Mammary epithelial cell (primary cell): ENCODE measurements at places on chromosomes 6 and 20. TPM values are rescaled to one million over a fixed set of nuclear protein-coding genes. Genes with fewer than 3 reads are reported as not detected.

The KHDC1L gene
- total RNA-seq, result not detected

The CLIC1 gene
- 343 TPM for total RNA-seq

DNA sequence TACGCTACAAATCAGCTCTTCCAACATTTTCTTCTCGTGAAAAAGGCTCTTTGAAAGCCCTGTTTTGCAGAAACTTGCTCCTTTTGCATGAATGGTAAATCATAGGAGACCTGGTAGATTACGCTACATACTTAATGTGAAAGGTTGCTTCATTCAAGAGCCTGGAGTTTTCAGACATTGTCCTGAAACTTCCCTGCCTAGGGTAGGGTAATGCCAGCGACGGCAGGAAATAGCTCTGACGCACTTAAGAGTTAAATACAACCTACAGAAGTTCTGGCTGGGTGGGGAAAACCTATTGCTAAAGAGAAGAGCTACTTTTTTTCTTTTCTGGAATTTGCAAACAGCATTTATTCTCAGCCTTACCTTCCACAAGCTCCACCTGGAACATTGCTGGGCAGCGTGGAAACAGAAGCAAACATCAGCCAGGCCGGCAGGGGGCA lies 144.5 kb downstream of the LPA start:
- peak; percentile 51 for DNase-seq

DNA sequence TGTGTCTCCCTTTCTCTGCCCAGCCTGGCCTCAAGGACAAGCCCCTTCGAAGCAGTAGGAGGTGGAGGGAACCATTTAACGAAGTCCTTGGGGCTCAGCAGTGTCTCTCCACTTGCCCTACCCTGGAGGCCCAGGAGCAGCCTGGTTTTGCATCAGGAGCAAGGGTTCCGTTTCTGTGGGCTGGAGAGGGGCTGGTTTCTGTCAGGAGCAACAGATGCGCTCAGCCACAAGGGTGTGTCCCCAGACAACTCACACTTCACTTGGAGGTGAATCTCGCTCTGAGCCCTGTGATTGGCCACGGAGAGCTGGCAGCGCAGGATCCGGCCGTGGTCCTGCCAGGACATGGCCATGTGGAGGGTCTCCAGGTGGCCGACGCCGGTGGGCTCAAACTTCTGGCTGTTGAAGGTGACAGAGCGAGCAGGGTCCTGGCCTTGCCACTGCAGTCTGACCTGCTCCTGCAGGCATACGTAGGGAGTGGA lies 6.9 kb downstream of the SIGLEC1 start:
- DNase-seq, result no peak

DNA sequence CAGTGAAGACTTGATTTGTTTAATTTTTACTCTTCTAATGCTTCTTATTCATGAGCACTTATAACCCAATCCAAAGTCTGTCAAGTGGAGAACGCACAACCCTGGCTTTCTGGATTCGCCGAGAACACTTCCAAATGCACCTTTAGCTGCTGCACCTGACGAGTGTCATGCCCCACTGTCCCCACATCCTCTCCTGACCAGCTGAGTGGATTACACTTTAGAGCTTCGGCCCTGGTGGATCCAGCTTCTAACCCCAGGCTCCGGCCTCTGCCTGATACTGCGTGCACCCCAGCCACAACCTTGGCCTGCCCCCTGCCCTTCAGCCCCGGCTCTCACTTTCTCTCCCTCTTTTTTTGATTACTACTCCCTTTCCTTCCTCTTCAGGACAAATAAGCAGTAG lies 258.8 kb downstream of the TMEM242 start:
- DNase-seq, result no peak

DNA sequence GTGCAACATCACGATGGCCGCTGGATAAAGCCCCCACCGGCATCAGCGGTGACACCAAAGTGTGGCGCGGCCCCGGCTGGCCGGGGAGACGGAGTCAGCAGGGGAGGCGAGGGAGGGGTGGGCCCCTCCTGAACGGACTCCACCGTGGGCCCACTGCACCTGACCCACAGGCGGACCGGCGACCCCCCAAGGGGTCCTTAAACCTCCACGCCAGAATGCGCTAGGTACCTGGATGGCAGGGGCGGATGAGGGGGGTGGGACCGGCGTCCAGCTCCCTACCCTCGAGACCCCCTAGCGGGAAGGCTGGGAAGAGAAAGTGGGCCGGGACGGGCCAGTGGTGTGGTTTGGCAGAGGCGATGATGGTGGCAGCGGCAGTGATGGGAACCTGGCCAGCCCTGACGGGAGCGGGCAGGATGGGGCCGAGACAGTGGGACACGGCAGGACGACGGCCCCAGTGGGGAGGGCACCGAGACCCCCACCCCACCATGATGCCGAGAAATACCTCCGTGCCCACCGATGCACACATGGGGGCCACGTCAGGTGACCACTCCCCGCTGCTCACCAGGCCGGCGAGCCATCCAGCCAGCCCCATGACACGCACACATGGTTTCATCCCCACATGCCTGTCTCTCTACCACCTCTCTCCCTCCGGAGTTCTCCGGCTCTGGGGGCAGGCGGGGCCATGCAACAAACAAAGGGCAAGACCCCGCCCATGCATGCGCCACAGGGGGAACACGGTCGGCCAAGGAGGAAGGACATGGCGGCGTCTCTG lies 771.9 kb upstream of the DEFB115 start:
- DNase-seq, result no peak

DNA sequence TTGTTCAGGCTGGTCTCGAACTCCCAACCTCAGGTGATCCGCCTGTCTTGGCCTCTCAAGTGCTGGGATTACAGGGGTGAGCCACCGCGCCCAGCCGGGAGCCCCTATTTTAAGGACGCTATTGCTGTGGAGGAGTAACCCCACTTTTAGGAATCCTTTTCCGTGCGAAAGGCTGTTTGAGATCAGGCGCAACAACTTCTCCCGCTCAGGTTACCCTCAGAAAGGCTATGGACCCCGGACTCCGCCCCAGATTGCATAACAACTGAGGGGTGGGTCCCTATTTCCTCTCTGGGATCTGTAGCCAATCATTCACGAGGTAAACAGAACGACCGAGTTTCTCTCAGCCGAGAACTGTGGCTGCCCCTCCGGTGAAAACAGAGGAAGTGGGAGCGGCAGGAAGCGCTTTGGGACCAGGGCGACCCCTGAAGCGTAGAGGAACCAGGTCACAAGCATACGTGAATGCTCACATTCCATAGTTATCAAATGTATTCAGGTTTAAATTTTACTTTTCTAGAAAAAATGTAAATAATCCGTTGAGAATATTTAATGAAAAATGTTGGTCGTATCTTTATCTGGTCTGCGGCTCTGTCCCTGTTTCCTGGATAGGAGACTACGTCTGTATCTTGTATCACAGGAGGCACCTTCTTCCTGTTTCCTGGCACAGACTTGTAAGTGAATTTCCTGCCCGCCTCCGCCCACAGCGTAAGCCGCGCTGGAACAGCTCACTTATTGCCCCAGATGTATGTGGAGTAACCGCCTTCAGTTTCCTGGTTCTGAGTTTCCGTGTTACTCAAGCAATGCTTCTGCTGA lies 26.8 kb downstream of the HLA-E start:
- peak; percentile 91 for DNase-seq

GRCh38 chr6:7328243-7328642 lies 15.2 kb upstream of the SSR1 start:
- no peak for DNase-seq
